ENCODE measurements at places on chromosomes 11 and 22.

DNA sequence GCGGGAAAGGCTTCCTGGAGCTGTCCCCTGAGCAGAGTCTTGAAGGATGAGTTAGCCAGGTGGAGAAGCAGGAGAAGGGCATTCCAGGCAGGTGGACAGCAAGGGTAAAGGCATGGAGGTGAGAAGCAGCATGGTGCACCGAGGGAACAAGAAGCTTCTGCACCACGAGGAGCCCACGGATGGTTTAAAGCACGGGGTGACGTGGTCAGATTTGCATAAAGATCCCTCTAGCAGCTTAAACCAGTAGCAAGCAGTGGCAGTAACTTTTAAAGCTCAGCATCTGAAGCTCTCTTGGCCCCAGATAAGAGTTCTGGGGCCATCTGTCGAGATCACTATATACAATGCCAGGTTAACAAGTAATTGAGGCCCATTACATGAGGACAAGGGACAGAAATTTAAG, 36.8 kb downstream of the SERPINH1 start:
- DNase-seq: no peak

- DNase-seq: no peak
Observed at GRCh38 chr11:680970-681369, 14.1 kb downstream of the DEAF1 start.

DNA sequence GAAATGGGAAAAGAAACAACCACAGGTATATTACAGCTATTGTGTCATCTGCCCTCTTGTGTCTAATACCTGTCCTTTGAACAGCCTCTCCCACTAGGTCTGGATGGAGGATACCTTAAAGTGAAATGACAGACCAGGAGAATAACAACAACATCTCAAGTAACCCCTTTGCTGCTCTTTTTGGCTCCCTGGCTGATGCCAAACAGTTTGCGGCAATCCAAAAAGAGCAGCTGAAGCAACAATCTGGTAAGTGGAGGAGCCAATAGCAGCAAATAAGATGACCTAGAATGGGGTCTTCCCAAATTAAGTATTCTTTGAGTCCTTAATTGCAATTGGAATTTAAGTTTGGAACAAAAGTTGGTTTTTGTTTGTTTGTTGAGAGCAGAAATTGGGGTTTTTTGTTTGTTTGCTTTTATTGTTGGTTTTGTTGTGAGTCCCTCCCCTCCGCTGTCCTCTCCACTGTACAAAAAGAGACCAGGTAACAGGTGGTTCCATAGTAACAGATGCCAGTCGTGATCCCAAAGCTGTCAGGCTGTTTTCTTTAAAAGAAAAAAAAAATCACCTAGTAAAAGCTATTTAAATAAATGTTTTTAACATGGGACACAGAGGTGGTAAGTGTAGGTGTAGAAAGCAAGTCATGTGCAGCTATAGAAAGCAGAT, 5.7 kb downstream of the UBE4A start:
- DNase-seq: no peak

GRCh38 chr11:70105369-70105754, 27.2 kb downstream of the ANO1 start:
- no peak for DNase-seq

DNA sequence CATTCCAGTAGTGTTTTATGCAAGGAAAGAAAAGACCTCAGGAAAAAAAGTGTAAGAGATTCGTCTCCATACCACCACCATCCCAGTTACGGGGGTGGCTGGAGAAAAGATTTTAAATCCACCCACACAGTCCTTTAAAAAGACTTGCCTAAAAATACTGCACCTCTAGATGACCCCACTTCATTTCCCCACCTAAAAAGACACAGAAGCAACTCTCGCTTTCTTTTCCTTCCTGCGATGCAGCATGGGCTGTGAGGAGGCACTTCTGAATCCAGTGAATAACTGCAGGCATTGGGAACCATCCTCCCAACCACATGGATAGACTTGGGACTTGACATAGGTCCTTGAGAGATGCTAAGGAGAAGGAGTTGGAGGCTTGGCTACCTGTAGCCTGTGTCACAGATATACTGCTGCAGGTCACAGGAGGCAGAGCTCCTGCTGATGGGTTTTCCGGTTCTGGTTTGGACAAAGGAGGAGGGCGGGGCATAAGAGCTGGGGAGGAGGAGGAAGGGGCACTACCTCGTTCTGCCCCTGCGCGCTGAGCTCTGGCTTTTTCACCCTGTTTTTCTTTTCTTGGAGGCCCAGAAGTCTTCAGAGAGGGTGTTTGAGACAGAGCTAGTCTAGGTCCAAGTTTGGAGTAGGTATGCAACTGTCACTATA, 285.9 kb downstream of the NTM start:
- no peak for DNase-seq

DNA sequence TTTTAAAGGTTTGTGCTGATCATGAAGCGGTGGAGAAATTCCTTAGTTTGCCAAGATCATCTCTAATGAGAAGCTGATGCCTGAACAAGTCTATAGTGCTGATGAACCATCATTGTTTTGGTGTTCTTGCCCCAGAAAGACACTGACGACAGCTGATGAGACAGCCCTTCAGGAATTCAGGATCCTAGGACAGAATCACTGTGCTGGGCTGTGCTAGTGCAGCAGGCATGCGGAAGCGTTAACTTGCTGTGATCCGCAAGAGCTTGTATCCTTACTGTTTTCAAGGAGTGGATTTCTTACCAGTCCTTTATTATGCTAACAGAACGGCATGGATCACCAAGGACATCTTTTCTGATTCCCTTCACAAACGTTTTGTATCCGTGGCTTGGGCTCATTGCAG, 104.1 kb downstream of the TBC1D22A start:
- no peak for DNase-seq

DNA sequence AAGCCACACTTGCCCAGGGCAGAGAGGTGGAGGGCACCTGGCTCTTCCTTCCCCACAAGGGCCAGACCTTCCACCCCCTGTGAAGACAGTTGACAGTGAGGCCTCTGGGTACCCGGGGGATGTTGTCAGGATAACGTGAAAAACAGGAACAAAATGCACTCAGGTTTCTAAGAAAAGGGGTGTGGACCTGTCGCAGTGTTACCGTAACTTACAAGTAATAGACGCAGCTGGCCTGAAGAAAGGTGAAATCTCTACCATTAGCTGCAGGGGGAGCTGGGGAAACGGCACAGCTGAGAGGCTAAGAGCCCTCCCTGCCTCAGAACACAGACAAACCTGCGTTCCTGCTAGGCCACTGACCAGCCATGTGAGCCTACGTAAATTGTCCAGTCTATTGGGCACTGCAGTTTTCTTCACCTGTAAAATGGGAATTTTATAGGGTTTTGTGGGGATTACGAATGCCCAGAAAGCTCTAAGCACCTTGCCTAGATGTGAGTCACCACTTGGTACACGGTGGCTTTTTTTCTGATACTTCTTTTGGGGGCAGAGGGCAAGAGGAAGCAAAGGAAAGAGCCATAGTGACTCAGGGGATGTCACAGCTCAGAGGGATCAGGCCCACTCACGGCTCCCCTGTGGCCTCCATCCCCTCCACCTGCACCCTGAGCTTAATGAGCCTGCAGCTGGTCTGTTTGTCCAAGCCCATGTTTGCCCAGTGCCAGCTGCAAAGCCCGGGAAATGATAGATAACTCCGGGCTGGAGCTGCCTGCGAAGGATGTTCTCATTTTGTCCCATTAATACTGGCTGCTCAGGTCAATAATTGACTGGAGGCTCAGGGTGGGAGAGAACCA, 18.4 kb upstream of the CABP7 start:
- peak; percentile 14 for DNase-seq

GRCh38 chr11:129086976-129087375, 105.1 kb downstream of the ARHGAP32 start:
- no peak for DNase-seq

DNA sequence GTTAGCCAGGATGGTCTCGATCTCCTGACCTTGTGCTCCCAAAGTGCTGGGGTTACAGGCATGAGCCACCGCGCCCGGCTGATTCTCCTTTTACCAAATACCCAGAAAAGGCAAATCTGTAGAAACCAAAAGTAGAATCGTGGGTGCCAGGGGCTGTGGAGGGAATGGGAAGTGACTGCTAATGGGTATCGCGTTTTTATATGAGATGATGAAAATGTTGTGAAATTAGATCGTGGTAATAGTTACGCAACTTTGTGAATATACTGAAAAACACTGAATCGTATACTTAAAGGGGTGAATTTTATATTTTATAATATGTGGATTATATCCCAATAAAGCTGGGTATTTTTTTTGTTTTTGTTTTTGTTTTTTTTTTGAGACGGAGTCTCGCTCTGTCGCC, 48.2 kb upstream of the CREB3L1 start:
- DNase-seq: no peak

- no peak for DNase-seq
Observed at GRCh38 chr11:134449713-134450112, 37.7 kb upstream of the B3GAT1 start.

DNA sequence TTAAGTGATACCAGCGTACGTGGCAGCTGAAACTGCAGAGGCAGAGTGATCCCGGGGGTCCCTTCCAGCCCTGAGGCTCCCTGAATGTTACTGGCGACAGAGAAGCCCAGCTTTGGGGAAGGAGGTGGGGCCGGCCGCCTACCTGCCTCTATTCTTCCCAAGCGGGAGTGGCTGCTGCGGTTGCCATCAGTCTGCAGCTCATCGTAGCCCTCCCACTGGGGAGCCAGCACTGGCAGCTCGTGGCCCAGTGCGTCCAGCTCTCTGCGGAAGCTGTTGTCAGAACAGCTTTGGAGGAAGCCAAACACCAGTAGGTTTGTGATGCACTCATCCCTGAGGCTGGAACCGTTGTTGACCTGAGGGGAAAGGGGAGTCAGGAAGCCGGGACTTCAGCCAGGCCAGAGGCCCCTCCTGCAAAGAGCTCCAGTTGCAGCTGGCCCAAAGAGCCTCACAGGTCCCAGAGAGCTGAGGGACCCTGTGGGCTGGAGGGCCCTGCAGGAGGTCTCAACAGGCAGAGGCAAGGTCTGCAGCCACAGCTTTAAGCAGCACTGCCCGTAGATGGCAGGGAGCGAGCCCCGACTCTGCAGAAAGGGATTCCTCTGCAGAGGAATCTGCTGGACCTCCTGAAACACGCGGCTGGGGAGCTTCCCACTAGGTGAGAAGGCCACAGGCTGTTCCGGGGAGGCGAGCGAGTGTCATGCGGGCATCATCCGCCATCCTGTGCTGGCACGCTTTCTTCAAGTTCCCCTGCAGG, 30.4 kb downstream of the BID start:
- DNase-seq: no peak

DNA sequence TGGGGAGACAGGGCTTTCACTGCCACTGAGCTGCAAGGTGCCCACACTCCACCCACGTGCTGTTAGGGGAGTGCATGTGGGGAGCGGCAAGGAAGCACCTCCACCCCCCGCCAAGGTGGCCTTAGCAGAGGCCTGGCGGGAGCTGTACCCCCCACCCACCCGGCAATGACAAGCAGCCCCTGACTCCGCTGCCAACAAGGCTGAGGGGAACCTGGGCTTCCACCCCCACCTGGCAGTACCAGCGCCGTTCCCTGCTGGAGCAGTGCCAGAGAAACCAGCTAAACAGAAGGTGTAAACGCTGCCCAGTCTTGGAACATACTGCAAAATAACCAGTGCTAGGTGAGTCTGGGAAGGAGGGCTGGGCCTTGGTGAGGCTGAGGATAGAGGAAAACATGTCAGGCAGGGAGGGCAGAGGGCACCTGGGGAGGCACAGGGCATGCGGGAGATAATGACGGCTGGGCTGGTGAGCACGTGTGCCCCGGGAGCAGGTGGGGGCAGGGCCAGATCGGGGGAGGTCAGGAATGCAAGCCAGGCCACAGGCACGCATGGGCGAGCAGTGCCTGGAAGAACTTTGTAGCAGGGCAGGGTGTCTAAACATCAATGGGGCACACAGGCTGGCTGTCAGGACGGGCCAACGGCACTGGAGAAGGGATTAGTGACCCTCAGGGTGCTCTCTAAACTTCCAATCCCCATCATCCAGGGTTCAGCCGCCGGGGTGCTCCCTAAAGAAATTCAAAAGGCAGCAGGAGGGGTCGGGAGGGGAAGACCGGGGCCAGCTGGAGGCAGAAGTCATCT, 6.6 kb downstream of the CERK start:
- DNase-seq: no peak

GRCh38 chr11:93770160-93770559, 13.9 kb upstream of the MED17 start:
- no peak for DNase-seq

GRCh38 chr11:79184285-79184684, 256.5 kb downstream of the TENM4 start:
- DNase-seq: no peak

GRCh38 chr11:131498631-131499160, 128.3 kb downstream of the NTM start:
- no peak for DNase-seq

- no peak for DNase-seq
Observed at GRCh38 chr11:86795949-86796348, 4.4 kb upstream of the PRSS23 start.

DNA sequence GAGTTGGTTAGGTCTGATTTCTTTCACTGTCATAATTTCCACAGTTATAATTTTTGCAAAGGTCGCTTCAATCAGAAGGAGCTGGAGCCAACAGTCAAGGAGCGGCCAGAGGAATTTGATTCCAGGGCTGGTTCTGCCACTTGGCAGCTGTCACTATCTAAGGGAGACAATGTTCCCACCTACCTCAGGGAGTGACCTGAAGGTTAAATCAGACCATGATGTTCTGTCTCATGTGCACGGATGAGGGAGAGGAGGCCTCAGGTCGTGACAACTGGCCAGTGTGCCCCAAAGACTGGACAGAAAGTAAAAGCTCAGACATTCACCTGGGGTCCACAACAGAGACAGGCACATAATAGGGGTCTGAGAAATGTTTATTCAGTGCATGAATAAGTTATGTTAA, 7.6 kb downstream of the MRGPRD start:
- DNase-seq: no peak

- no peak for DNase-seq
Observed at GRCh38 chr22:38864361-38865191, 7.4 kb downstream of the CBX6 start.

GRCh38 chr22:36069368-36069767, 40.7 kb upstream of the RBFOX2 start:
- no peak for DNase-seq

DNA sequence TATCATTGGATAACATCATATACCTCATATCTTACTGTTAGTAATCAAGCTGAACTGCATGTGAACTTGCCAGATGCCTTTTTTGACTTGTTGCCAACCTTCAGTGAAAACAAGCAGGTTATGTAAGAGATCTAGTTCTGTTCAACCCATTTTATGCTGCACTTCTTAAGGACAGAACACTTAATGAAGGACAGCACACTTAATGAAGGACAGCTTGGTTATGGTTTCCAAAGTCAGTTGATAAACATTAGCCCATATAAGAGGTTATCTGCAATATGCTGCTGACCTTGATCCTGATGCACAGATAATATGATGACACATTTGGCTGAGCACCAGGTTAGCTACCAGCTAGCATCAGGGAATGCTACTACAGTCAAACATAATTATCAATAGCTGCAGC, 358.7 kb upstream of the PDGFD start:
- DNase-seq: no peak

GRCh38 chr11:12128301-12128751, 17.9 kb downstream of the MICAL2 start:
- DNase-seq: no peak
